NCI-H1417 (cell line): ENCODE measurements at places on chromosomes 16 and 17.
A peak's percentile ranks its signal among the peaks of the same experiment; 100 is the strongest.

GRCh38 chr17:18988546-18989173 lies 15.9 kb downstream of the FAM83G start:
- DNase-seq: no peak

DNA sequence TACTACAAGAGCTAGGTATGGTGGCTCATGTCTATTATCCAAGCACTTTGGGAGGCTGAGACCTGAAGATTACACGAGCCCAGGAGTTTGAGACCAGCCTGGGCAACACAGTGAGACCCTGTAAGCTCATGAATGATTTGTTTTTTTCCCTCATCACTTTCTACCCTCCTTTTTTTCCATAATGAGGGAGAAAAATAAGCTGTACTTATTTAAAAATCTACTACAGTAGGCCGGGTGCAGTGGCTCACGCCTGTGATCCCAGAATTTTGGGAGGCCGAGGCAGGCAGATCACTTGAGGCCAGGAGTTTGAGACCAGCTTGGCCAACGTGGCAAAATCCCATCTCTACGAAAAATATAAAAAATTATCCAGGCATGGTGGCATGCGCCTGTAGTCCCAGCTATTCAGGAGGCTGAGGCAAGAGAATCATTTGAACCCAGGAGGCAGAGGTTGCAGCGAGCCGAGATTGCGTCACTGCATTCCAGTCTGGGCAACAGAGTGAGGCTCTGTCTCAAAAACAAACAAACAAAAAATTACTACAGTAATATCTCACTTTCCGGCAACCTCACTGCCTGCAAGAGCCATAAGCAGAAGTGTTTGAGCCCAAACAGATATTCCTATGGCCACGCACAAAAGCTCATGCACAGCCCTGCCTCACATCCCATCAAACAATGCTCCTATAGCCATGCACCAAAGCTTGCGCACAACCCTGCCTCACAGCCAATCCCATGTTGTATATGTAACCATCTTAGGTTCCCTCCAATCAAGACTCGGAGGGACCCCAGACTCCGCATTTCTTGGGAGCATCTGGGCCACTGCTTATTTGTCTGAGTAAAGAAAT lies 37.4 kb downstream of the TK2 start:
- no peak for DNase-seq

- no peak for DNase-seq
Measured at GRCh38 chr17:8577868-8578267, 52.7 kb downstream of the MYH10 start.

- DNase-seq: peak; percentile 33
Measured at GRCh38 chr16:81778861-81779535, at the start of gene PLCG2. Gene PLCG2 (plus strand): TSS chr16:81779291. CDS start chr16:81785990, 6,699 bp downstream.

GRCh38 chr16:80569440-80570105 lies 28.8 kb downstream of the DYNLRB2 start:
- no peak for DNase-seq

- no peak for DNase-seq
Measured at GRCh38 chr16:25023556-25023955, 8.4 kb upstream of the ARHGAP17 start.

GRCh38 chr16:63628812-63629211 lies 1493.1 kb downstream of the CDH11 start:
- no peak for DNase-seq

- no peak for DNase-seq
Measured at GRCh38 chr17:40937384-40937819, at the start of gene KRT23. Gene KRT23 (minus strand): TSS chr17:40937646. CDS start chr17:40936603, 1,043 bp downstream.

- DNase-seq: no peak
Measured at GRCh38 chr16:55444754-55445485, 34.1 kb upstream of the MMP2 start.

DNA sequence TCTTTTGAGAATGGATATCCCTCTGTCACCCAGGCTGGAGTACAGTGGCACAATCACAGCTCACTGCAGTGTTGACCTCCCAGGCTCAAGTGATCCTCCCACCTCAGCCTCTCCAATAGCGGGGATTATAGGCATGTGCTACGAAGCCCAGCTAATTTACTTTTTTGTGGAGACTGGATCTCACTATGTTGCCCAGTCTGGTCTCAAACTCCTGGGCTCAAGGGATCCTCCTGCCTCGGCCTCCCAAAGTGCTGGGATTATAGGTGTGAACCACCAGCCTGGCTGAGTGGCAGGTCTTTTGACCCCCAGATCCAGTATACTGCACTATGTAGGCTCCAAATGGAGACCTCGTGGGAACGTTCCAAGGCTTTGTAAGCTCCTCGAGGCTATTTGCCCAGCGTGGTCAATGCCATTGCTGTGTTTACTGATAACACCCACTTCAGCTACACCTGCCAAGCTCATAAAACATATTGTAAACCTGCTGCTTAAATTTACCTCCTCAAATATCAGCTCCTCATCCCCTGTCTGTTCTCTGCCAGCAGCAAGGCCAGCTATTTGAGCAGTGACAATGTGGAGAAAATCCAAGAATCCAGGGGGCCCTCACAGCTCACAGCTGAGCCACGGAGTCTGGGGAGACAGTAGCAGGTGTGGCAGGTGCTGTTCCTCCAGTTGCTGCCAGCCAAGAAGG lies 16.2 kb upstream of the KIFC3 start:
- peak; percentile 94 for DNase-seq

DNA sequence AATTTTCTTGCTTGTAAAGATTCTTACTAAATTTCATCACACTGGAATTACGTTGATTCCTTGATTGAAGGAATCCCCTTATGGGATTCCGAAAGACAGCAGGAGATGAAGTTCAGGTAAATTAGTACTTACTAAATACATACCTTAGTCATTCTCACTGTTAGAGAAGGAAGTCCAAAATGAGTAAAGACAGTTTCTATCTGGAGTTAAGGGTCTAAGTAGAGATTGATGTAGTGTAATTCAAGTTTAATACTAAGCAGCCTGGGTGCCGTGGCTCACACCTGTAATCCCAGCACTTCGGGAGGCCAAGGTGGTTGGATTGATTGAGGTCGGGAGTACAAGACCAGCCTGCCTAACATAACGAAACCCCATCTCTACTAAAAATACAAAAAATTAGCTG lies 9.6 kb downstream of the DDX42 start:
- no peak for DNase-seq

DNA sequence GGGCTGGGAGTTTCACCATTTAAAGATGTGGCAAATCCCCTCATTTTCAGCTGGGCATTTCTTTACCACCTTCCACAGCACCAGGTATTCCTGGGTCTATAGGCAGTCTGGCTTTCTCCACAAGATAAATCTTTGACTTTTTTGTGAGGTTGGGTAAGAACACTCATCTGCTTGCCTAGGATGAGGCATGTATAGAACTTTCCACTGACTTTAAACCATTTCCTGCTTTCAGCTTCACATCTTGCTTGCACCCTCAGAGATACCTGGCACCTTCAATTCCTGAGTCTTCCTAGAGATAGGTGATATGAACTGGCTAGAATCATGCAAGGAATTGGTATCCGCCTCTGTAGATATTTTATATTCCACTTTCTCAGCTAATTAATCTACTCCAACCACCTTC lies 27.9 kb downstream of the SMURF2 start:
- no peak for DNase-seq

DNA sequence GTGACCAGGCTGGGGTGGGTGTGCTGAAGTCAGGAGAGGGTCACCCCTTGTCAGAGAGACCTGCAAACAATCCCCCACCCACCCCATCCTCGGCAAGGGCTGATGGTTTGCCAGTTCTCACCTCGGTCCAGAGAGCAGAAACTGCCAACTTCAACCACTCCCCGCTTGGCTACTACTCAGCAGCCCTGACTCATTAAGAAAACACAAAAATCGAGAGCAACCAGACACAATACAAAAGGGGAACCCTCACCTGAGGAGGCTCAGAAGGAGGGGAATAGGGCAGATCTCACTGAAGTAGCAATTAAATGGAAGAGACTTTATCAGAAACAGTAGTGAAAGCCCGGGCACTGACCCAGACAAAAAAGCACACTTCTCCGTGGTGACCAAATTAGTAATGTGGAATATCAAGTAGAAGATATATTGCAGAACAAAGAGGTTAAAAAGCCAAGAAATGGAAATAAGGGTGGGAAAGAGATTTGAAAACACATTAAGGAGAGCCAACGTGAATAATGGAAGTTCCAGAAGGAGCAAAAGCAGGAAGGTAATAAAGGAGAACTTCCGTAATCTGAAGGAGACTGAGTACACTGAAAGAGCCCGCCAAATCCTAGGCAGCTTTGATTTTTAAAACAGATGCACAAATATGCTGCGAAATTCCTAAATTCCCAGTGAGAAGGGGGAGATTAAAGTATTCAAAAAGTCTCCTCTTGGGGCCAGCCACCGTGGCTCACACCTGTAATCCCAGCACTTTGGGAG lies 23.6 kb downstream of the CENPV start:
- DNase-seq: peak; percentile 12

GRCh38 chr16:16027728-16028310 lies 78.4 kb downstream of the ABCC1 start:
- peak; percentile 35 for DNase-seq

DNA sequence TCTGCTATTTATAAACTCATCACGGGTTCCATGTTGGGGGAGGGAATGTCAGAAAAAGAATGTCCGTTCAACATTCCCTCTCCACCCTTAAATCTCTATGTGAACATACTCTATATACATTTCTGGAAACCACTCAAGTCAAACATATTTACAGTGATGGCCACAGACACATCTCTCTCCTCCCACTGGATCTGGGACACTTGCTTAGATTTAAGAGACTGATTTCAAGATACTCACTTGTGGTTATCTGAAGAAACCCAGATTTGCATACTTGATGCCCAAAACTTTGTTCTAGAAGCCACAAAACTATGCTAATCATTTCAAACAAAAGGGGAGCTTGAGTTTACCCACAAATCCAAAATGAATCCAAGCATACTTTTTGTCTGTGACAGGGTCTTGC lies 182.9 kb upstream of the SOX9 start:
- no peak for DNase-seq

DNA sequence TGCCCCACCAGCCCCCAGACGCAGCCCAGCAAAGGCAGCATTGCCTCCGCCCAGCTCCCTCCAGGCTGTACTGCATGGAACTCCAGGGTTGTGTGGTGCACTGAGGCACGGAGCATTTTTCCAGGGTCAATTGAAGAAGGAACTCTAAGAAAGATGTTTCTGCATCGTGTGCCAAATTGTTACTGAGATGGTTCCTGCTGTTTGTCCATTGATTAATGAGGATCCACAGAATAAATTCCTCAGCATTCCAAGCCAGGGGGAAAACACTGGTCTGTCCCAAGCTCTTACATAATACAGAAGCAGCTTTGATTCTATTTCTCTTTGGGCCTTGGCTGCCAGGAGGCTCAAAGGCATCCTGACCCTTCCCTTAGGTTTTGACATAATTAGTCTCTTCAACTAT lies 80.9 kb downstream of the ZNF423 start:
- no peak for DNase-seq

DNA sequence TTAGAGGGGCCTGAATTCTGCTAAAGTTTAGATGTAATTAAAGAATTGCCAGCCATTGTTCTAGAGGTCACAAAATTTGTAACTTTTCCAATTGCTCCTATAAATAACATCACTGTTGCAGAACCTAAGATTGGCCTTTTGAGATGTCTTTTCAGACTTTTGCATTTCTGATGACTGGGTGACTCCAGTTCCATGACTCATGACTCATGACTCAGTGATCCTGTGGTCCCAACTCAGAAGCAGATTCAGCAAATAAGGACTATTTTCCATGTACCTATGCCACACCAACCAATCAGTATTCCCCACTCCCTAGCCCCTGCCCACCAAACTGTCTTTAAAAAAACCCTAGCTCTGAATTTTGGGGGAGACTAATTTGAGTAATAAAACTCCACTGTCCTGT lies 740.9 kb downstream of the CDH8 start:
- DNase-seq: no peak

GRCh38 chr17:7853691-7854038 lies 1.2 kb upstream of the TMEM88 start:
- no peak for DNase-seq

DNA sequence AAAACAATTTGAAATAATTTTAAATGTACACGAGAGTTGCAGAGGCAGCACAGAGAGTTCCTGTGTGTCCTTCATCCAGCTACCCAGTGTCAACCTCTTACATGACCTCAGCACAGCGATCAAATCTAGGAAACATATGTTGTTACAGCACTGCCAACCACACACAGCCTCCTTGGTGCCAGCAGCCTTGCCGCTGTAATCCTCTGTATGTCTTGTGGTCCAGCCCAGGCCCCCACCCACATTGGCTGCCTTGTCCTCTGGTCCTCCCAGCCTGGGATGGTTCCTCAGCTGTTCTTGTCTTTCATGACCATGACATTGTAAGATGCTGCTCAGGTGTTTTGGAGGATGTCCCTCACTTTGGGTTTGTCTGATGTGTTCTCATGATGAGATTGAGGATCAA lies 178.0 kb downstream of the RPTOR start:
- DNase-seq: no peak

GRCh38 chr16:31377210-31377903 lies 15.8 kb upstream of the ITGAD start:
- no peak for DNase-seq

DNA sequence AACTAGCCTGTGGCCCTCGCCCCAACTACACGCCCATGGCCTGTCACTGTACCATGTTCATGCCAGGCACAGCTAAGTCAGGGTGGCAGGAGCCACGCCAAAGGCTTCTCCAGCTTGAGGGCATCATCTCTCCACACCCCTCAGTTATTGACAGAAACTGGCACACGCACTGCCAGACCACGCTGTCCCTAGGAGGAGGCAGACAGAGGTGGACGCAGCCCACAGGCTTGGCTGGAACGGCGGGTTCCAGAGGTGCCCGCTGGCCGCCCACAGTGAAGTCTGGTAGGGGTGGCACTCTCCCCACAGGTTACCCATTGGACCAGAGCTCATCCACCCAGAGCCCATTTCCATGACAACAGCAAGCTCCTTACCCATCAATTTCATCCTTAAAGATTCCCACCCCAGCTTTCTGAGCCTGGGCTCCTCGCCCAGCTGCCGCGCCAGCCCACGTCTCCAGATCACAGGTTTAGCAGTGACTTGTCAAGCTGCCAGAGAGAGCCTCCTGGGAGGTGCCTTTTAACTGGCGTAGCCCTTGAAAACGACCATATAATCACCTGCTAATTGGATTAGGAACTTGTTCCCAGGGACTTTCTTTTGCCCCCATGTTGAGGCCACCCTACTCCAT lies 27.9 kb downstream of the RPRML start:
- DNase-seq: peak; percentile 12
